ENCODE measurements at places on chromosomes 12 and 14. TPM values are rescaled to one million over a fixed set of nuclear protein-coding genes. Genes with fewer than 3 reads are reported as not detected.

SPTLC2 gene
- 44.2 TPM for total RNA-seq

- no peak for DNase-seq
Observed at GRCh38 chr14:75605916-75606315, 27.5 kb downstream of the FLVCR2 start.

GRCh38 chr12:74899031-74899829 lies 310.4 kb downstream of the KCNC2 start:
- DNase-seq: no peak

GRCh38 chr12:21350975-21351374 lies 16.3 kb upstream of the SLCO1A2 start:
- DNase-seq: no peak

DNA sequence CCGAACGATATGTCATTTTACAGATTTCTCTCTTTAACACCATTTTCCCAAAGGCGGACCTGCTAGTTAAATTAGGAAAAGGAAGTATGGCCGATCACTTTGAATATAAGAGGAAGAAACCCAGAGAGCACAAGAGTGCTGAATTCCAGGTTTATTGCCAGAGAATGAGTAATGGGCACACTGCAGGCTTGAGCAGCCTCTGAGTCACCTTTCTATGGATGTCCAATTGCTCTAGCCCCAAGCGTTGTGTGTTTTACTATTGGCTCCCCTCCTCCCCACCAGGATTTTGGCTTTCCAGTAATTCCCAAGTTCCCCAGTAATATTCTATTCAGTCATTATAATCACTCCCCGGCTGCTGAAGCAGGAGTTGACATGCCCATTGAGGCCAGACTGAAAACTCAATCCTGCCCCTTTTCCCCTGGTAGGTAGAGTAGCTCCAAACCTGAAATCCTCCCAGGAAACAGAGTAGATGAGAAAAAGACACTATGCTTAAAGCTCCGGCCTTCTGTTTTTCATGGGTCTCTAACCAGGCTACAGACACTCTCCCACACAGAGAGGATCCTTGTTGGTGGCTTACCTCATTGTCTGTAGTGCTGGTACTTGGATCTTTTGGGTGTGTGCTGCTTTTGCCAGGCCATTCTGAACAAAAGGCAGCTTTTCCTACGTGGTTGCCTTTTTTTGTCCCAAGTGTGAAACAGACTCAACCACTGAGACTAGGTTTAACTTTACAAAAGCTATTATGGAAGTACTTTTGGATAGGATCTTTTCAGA lies 704.3 kb upstream of the FLRT2 start:
- DNase-seq: no peak

- no peak for DNase-seq
Observed at GRCh38 chr12:124125203-124125871, 152.3 kb downstream of the ZNF664 start.

DNA sequence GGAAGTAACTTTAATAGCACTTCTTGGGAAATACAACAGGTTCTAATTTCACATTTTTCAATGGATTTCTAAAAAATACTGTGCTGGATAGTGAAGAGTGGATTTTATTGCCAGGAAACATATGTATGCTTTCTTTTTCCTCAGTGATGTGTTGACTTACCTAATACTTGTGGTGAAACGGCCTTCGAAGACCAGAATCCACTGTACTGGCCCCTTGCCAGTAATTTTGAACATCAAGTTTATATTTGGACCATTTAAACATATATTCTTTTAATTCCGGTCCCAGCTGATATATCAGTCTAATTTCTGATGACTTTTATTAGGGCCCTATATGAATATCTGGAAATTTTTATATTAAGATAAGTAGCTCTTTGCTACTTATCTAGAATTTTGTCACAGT lies 1.8 kb downstream of the MSRB3 start:
- DNase-seq: no peak

All from upper lobe of right lung (tissue), 1 donor.